T1000 (cell line): ENCODE measurements at places on chromosomes 2 and 18.

DNA sequence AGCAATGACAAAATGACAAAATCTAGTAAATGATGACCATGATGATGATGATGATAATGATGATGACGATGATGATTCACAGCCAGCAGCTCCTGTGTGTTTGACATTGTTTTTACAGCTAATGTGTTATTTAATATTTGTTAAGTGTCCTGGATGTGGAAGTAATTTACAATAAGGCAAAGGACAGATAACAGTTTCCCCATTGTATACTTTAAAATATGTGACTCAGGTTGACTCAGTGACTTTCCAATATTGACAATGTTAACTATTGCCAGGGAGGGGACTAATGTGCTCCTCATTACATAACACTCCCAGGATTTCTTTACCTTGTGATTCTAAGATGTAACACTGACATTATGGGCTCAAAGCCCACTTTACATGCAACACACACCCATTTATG lies 602.2 kb downstream of the FBXO15 start:
- no peak for DNase-seq

- DNase-seq: no peak
Observed at GRCh38 chr2:2940702-2941101, 436.9 kb downstream of the EIPR1 start.

- DNase-seq: peak; percentile 20
Observed at GRCh38 chr18:32349728-32350395, 120.8 kb downstream of the GAREM1 start.

GRCh38 chr2:230893841-230894781 lies 29.4 kb downstream of the ITM2C start:
- DNase-seq: no peak

DNA sequence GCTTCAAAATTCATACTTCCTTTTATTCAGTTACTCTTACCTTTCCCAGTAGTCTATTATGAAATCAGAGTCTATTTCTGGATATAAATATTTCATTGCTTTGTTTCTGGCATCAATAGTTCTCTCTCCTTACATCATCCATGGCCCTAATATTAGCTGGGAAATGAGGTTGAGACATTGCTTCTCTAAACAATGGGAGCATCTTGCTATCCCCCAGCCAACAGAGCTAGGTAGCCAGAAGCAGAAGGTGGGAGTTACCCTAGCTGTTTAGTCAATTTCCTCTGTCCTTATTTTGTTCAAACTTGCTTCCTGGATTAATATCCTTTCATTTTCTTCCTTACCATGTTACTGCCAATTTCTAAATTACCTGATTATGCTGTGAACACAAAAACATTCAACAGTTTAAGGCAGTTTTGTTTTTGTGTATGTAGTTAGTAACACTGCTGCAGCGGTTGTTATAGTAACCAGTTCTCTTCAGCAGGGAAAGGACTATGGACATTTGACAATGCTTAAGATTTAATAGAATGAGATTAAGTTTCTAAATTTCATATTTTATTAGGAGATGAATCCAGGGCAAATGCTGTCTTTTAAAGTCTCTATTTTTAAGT lies 160.5 kb upstream of the KCNJ3 start:
- DNase-seq: no peak

DNA sequence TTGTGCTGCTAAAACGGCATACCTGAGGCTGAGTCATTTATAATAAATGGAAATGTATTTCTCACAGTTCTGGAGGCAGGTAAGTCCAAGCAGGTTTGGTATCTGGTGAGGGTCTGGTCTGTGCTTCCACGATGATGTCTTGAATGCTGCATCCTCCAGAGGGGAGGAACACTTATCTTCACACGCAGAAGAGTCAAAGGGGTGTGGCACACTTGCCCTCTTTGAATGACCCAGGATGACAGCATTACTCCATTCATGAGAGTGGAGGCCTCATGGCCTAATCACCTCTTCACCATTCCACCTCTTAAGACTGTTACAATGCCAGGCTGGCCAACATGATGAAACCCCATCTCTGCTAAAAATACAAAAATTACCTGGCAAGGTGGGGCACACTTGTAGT lies 61.0 kb downstream of the NCAPH start:
- DNase-seq: no peak

DNA sequence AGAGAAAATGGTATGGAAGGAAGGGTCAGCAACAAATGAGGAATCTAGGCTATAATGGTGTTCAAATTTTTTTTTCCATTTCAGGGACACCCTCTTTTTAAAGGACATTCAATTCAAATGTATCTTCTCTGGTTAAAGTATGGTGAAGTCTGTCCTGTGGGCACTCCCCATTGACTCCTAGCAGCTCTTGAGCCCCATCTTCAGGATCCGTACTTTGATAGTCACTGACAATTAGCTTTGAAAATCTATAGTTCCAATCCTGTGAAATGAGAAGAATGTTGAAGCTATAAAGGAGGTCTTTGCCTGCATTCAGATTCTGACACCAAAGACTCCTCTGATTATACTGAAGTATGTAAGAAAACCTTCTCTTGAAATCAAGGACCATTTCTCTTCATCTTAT lies 43.3 kb downstream of the KCNH7 start:
- no peak for DNase-seq
